Right ventricle myocardium superior (tissue), 1 donor: ENCODE measurements at places on chromosomes 5 and 9. TPM values are rescaled to one million over a fixed set of nuclear protein-coding genes. Genes with fewer than 3 reads are reported as not detected.

GRCh38 chr9:123471843-123472570 lies 116.0 kb downstream of the CRB2 start:
- no peak for DNase-seq

GRCh38 chr9:93576258-93577077 lies at the start of gene PHF2:
TSS of gene PHF2 (plus strand) at chr9:93576584. CDS start at chr9:93576774, 190 bp downstream.
- no peak for DNase-seq

- DNase-seq = peak; percentile 59
Measured at GRCh38 chr5:38529955-38530646, 26.3 kb downstream of the LIFR start.

GRCh38 chr5:176882567-176882903 lies 16.6 kb downstream of the HK3 start:
- DNase-seq = no peak

GRCh38 chr5:173016598-173017046 lies 33.1 kb downstream of the ATP6V0E1 start:
- DNase-seq = no peak

- no peak for DNase-seq
Measured at GRCh38 chr5:167819406-167819805, 472.0 kb upstream of the WWC1 start.

GRCh38 chr9:136614372-136614922 lies 48.3 kb upstream of the EGFL7 start:
- peak; percentile 67 for DNase-seq

DNA sequence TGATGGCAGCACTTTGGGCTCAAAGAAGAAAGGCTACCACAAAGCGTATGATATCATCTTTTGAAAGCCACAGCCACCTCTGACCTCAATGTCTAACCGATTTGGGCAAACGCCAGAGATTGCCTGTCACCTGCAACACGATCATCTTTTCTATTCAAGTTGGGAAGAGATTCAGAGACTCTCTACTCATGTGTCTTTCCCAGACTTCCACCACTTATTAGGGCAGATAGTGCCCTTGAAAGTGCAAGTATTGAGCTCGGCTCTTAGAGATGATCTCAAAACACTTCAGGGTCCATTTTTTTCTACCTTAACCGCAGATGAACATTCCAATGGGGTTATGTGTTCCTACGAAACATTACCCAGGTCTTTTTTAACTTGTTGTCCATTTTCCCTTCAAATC lies 213.7 kb downstream of the DRD1 start:
- no peak for DNase-seq

GRCh38 chr5:176646049-176646706 lies 1.1 kb upstream of the TSPAN17 start:
- no peak for DNase-seq

- DNase-seq = no peak
Measured at GRCh38 chr5:168658394-168658793, 79.2 kb upstream of the PANK3 start.

GRCh38 chr9:14189578-14189977 lies 124.4 kb downstream of the NFIB start:
- DNase-seq = no peak

- DNase-seq = no peak
Measured at GRCh38 chr9:12194731-12195130, 498.5 kb upstream of the TYRP1 start.

GRCh38 chr5:4720831-4721230 lies 419.3 kb upstream of the ADAMTS16 start:
- DNase-seq = no peak

DNA sequence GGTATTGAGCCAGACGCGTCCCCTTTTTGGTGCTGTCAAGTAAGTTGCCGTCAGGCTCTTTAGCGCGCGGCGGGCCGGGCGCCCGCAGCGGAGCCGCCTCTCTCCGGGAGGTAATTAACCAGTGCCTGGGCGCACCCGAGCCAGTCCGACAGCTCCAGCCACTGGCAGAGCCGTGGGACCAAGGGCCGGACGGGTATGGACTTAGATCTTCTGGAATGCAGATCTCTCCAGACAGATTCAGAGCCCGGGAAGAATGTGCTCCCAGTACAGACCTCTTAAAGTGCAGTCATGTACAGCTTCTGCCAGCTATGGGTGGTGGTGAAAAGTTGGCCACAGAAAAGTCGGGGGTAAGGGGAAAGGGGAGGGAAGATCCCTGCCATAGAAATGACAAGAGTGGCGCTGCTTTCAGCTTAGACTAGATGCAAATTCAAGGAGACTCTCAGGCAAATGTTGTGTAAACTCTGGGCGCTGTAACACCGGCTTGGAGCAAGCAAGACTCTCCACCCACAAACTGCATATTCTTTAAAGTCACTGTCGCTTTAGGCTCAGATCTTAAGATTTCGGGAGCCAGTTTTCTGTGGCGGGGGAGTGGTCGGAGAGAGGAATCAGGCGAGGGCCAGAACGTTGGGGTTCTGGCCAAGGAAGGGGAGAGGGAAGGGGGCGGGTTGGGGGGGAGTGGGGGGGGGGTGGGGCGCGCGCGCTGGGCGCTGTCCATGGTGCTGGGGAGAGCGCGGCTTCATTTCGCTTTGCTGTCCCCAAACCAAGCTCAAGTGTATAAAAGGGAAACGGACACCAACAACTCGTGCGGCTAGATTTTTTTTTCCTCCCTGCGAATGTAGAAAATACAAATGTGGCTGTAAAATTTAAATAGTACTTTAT lies 29.2 kb downstream of the NR2F1 start:
- no peak for DNase-seq

- DNase-seq = no peak
Measured at GRCh38 chr9:112278152-112278551, 55.3 kb downstream of the PTBP3 start.

NUDT12 gene
- total RNA-seq = 11.6 TPM

HSD17B3 gene
- total RNA-seq = 1.3 TPM

ABCA1 gene
- total RNA-seq = 12.1 TPM

SLC34A3 gene
- not detected for total RNA-seq

PCDHGA2 gene
- 6.5 TPM for total RNA-seq

BNC2 gene
- 3.9 TPM for total RNA-seq
